Mammary epithelial cell (primary cell): ENCODE measurements at places on chromosomes 11 and 22. TPM values are rescaled to one million over a fixed set of nuclear protein-coding genes. Genes with fewer than 3 reads are reported as not detected.
A peak's percentile ranks its signal among the peaks of the same experiment; 100 is the strongest.

DNA sequence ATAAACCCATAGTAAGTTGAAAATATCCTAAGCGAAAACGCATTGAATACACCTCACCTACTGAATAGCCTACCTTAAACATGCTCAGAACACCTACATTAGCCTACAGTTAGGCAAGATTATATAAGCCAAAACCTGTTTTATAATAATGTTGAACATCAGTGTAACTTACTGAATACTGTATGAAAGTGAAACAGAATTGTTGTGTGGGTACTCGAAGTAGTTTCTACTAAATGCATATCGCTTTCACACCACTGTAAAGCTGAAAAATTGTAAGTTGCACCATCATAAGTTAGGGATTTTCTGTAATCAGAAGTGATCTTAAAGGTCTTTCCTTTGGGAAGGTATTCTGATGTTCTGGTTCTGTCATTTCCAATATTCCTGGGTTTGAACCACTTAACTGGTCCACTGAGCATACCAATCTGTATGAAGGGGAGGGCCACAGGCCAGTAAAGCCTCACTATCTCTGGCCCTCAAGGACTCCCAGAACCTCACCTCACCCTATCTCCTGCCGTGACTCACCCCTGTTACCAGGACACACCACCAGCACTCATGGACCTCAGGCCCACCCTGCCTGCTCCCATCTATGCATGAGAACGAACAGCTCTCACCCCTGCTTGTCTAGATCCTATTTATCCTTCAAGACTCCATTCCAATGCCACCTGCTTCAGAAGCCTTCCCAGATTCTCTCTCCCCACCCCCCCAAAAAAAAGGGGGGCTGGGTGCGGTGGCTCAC lies 70.0 kb downstream of the NAT10 start:
- DNase-seq, result no peak

- DNase-seq, result no peak
These were observed 43.9 kb upstream of the LRRC32 start for GRCh38 chr11:76714493-76714892.

DNA sequence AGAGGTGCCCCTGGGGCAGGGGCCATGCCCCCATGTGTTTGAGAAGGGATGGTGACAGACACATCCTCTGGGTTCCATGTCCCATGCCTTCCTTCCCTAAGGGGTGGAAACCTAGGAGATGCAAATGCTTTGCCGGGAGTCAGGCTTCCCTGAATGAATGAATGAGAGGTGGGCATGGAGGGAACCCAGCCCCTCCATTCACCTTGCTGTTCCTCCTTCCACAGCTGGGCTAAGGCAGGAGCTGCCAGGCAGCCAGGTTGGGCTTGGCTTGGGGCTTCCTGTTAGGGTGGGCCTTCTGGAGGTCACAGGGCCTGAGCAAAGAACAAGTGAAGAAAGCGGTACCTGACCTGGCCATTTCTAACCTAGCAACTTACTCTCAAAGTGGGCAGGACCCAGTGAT lies 926 bp downstream of the POU2F3 start:
- DNase-seq, result no peak

- no peak for DNase-seq
These were observed 245.5 kb downstream of the BRD1 start for GRCh38 chr22:49582181-49582580.

DNA sequence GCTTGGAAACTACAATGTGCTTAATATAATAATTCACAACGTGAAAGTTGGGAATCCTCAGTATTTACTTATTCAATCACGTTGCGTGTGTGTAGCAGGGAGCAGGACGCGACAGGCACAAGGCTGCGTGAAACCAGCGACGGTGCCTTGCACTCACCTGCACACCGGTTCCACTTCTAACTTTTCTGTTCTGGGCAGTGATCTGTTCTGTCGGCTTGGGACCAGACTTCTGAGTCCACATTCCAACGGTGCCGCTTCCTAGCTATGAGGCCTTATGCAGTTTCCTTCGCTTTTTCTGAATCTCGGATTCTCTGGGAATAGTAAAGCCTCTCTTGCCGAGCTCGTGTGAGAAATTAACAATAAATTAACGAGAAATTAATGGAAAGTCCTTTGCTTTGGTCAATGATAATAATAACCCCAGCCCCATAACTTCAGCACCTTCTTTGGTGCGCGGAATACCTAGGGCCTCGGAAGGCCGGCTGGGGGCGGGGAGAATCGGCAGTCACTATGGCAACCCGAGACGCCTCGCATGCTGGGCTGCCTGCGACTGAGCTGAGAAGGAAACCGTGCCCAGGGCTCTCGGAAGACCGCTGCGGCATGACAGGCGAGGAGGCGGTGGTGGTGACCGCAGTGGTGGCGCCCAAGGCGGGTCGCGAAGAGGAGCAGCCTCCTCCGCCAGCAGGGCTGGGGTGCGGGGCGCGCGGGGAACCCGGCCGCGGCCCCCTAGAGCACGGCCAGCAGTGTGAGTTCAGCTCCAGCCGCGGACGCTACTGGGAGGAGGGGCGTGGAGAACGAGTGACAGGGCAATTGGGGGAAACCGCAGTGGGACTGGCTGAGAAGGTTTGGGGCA lies at the start of gene C11orf97:
TSS of gene C11orf97 (plus strand) at position 530 of the 850 bp plus-strand sequence. CDS start at position 598, 68 bp downstream.
- peak; percentile 28 for DNase-seq

GRCh38 chr11:117256573-117256972 lies 24.1 kb downstream of the RNF214 start:
- DNase-seq, result peak; percentile 57

IGSF9B gene
- 1.2 and 1.7 TPM in 2 replicates for total RNA-seq

- no peak for DNase-seq
These were observed 790.0 kb upstream of the KIRREL3 start for GRCh38 chr11:127790592-127790991.

ZBTB16 gene
- total RNA-seq, result 20.2 TPM

IRAG1 gene
- total RNA-seq, result 0.31 and 0.69 TPM in 2 replicates

OR5B21 gene
- not detected in 2 replicates for total RNA-seq

CBLIF gene
- not detected for total RNA-seq

GRCh38 chr11:34727228-34727737 lies 106.4 kb downstream of the EHF start:
- DNase-seq, result no peak

HORMAD2 gene
- not detected for total RNA-seq

- DNase-seq, result no peak
These were observed 4.1 kb downstream of the FBXO3 start for GRCh38 chr11:33770236-33770635.

- no peak for DNase-seq
These were observed 5.1 kb upstream of the LYVE1 start for GRCh38 chr11:10573556-10573955.

TRIM6 gene
- 2.5 and 4.4 TPM in 2 replicates for total RNA-seq

ADAMTS8 gene
- total RNA-seq, result not detected in 2 replicates

GRCh38 chr11:69308936-69309615 lies 15.1 kb downstream of the MYEOV start:
- no peak for DNase-seq

VWCE gene
- 0.82 and 1.5 TPM in 2 replicates for total RNA-seq
